ENCODE measurements at places on chromosomes 7 and 10.

- no peak for DNase-seq
Observed at GRCh38 chr10:113438652-113439051, 114.2 kb upstream of the HABP2 start.

DNA sequence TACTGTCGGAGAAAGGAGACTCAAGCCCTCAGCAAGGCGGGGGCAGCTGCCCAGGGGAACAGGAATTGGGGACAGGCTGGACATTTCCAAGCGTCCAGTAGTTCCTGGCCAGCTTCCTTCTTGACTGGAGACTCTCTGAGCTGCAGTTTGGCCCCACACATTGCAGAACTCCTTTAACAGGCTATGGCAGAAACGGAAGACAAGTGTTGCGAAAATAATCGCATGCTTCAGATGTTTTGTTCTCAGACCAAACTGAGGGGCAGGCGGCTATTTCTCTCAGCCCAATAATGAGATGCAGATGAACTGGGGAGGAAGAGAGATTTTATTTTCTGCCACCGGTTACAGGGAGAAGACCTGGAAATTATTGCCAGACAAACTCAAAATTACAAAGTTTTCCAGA, 88.0 kb upstream of the PFKP start:
- DNase-seq: no peak

DNA sequence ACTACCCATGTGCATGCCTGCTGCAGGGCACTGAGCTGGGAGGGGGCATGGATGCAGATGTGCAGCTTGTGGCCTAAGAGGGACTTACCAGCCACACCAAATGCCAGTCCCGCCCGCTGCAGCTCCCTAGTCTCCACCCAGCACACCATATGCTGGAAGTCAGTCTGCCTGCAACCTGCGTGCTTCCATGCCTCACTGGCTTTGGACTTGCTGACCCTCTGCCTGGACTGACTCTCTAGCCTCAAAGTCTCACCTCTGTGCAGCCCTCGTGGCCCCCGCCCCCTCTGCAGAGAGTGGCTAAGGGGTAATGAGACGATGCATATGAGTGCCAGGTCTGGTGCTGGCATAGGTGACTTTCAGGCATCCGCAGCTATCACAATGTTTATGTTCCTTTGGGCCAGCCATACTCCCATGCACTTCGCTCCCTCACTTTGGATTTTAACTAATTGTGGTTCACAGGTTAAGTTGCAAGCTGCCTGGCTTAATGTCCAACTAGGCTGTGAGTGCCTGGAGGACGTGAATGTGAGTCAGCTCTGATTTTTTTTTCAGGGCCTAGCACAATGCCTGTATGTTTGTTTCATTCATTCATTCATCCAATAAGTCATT, 21.7 kb downstream of the TRIM8 start:
- no peak for DNase-seq

DNA sequence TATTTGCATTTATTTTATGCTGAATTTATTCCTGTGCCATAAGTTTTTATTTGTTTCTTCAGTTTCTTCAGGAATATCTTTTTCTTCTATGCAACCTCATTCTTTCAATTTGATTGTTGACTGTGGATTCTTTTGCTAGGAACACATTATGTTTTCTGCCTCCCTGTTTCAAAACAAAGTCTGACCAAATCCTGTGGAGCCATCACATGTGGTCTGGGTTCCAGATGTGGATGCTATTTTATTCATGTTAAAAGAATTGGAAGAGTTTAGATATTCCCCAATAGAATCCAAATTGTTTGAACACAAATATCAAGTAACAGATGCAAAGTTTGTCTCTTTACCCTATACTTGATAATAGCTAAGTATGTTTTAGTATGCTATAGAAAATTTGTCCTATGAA, 56.8 kb upstream of the LRRC17 start:
- DNase-seq: no peak

DNA sequence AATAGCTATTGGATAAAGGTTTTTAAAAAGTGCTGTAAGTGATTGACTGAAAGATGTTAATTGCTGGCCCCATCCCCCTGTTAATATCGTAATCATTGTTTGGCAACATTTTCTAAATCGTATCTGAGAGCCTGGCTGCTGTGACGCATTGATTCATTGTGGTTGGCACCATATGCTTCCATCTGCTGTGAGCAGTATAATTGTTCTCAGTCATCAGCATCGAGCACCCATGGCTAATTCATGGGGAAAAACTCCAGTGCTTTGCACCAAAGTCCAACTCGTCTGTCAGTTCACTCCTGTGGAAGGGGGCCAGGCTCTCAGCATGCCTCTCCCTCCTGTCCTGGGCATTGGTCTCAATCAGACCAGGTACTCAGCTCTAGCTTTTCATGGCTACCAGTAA, 205.2 kb downstream of the STK31 start:
- DNase-seq: no peak

DNA sequence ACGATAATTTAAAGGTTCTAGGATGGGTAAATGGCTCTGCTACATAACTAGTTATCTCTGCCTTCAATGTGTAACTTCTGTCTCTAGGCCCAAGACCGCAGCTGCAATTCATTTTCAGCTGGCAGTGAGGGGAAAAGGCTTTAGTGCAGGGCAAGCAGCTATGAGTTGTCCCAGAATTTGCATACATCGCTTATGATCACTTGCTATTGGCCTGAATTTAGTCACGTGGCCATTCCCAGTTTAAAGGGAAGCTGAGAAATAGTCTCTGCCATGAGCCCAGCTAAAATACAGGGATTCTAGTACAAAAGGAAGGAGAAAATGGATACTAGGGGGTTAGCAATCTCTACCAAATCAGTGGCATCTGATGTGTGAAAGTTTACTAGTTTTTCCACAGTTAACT, 145.8 kb upstream of the IMMP2L start:
- DNase-seq: no peak

GRCh38 chr10:25501912-25502311, 327.1 kb downstream of the GPR158 start:
- DNase-seq: no peak

DNA sequence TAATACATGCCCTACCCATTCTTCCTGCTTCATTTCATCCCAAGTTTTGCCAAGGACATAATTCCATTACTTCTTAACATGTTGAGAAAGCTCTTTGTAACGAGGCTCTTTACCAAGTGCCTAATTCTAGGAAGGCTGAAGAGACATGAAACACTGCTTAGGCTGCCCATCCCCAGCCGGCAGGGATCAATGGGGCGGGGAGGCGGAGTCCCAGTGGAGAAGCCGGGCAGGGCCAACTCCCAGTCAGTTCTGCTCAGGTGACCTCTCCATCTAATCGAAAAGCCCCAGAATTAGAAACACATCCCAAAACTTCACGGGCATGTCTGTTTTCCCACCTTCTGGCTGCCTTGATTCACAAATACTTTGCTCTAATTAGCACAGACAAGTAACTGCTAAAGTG, 89.5 kb upstream of the LYZL1 start:
- DNase-seq: no peak

All from stimulated activated CD4-positive, alpha-beta T cell treated with anti-CD3 and anti-CD28 coated beads, Interleukin-4, amount 100 ng/mL, for 4 hours (primary cell).